ENCODE measurements at places on chromosomes 7 and 10.

DNA sequence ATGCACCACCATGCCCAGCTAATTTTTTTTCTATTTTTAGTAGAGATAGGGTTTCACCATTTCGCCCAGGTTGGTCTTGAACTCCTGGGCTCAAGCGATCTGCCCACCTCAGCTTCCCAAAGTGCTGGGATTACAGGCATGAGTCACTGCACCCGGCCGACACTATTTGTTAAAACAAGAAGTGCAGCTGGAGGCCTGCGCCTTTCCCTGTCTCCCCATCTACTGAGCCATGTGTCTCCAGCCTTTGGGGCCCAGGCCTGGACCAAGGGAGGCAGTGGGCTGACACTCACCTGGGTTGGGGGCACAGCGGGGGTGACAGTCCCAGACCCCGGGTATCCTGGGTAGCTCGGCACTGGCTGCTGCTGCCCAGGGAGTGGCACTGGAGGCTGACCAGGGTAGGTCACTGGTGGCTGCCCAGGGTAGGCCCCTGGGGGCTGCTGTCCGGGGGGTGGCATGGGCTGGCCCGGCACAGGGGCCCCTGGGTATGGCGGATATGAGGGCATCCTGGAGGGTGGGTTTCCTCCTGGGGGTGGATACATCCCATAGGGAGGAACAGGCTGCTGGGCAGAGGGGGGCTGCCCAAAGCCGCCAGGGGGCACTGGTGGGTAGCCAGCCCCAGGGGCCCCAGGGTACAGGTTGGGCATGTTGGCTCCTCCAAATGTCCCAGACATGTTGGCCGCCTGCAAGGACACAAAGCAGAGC, 36.3 kb downstream of the PLAC9 start:
- no peak for DNase-seq

GRCh38 chr7:98211221-98211675, at the start of gene BHLHA15:
Gene BHLHA15, plus strand, starts transcription at chr7:98211439. Its CDS starts 871 bp downstream, at chr7:98212310.
- peak; percentile 5 for DNase-seq

- DNase-seq = no peak
Observed at GRCh38 chr10:73407495-73407894, 6.4 kb downstream of the ANXA7 start.

GRCh38 chr7:140478246-140479061, 851 bp downstream of the MKRN1 start:
- peak; percentile 75 for DNase-seq

GRCh38 chr10:132876131-132876860, 66.1 kb downstream of the CFAP46 start:
- DNase-seq = no peak

Data from common myeloid progenitor, CD34-positive (primary cell).